Ecto neural progenitor cell (in vitro differentiated cells): ENCODE measurements at places on chromosomes 6 and 20.

DNA sequence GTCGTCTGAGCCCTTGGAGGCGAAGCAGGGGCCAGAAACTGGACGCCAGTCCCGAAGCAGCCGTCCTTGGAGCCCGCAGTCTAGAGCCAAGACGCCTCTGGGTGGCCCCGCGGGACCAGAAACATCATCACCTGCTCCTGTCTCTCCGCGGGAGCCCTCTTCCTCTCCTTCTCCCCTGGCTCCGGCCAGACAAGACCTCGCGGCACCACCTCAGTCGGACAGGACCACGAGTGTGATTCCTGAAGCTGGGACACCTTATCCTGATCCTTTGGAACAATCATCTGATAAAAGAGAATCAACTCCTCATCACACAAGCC, 416 bp downstream of the RSPH4A start:
- peak; percentile 62 for DNase-seq

DNA sequence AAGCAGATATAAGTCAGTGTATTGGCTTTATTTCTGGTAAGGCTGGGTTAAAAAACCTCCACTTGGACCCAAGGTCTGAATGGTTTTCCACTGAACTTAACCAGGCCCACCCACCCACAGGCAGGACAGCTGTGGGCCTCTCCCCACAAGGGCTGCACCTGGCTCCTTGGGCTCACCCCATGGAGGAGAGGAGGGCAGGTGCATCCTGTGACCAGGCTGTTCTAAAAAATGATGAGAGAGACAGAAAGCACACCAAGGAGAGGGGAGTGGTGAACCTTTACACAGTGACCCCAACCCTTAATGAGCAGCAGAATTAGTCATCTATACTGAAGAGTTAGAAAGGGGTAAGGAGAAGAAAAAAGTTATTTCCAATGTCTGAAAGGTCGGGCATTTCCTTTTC, 34.5 kb upstream of the DUSP22 start:
- DNase-seq: no peak

DNA sequence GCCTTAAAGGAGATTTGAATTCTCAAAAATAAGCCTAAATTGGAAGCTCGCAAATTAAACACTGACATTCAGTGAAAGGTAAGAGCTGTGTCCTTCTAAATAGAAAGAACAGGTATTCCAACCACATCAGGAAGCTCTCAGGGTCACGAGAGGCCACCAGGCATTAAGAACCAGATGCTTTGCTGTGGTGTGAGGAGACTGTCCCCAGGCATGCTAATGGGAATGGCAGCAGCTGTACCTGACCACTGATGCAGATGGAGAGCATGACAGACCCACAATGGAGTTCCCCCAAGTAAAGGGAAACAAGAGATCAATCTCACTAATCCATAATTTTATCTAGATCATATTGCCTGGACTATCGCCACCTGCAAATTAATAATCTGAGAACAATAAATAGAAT, 658.9 kb upstream of the NOX3 start:
- no peak for DNase-seq

GRCh38 chr6:14270142-14270893, 152.7 kb downstream of the CD83 start:
- peak; percentile 28 for DNase-seq

GRCh38 chr20:7703996-7704395, 236.3 kb downstream of the HAO1 start:
- no peak for DNase-seq

DNA sequence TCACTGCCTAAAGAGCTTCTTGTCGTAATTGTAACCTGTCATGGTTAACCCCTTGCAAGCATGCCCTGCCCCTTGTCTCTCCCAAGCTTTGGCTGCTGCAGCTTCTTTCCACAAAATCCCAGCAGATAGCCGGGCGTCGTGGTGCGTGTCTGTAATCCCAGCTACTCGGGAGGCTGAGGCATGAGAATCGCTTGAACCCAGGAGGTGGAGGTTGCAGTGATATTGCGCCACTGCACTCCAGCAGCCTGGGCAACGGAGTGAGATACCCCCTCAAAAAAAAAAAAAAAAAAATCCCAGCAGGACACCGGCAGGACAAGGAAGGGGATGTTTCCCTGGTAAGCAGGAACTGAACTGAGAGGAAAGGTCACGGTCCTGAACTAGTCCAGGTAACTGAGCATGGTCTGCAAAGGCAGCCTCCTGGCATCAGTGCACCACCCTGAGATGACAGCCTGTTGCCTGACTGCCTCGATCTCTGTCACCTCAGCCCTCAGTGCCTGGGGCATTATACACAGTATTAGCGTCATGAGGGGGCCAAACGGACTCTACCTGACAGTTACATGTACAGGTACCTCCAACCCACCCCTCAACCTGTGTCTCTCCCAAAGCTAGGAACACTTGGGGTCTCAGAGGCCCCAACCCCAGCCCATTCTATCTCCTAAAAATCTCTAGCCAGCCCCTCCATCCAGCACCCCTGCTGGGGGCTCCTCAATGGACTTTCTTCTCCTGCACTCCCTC, 1.8 kb downstream of the LZTS3 start:
- no peak for DNase-seq

DNA sequence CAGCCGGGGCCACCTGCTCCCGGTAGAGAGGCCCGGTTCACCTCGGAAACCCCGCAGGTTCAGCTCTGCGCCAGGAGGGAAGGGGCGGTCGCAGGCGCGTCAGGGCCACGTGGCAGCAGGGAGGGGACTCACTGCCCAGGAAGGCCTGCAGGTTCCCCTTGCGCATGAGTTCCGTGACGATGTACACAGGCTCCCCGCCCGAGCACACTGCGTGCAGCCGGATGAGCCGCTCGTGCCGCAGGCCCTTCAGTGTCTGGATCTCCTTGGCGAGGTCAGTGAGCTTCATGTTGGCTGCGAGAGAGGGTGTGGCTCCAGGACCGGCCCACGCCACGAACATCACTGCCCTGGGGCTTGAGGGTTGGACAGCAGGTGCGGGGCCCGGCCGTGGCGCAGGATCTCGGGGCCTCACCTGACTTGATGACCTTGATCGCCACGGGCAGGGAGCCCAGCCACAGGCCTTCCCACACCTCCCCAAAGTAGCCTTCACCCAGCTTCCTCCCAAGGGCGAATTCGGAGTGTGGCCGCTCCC, 4.9 kb upstream of the PTK6 start:
- no peak for DNase-seq

- DNase-seq: no peak
These were observed 50.0 kb upstream of the SCGN start for GRCh38 chr6:25601800-25602673.

DNA sequence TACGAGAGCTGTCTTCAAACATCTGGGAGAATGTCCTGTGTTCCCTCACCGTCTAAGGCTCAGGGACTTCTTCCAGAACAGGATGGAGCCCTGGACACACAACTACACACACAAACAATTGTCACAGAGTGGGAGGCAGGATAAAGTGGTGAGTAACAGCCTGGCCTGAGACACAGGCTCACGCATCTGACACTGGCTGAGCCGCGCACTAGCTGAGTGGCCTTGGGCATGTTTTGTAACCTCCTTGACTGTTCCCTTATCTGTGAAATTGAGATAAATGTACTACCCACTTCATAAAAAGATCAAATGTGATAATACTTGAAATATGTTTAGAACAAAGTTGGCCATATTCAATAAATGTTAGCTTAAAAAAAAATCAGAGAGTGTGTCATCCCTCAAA, 132.4 kb upstream of the ARMC2 start:
- DNase-seq: no peak

- no peak for DNase-seq
These were observed 261.2 kb downstream of the PTPRK start for GRCh38 chr6:128259029-128259724.

- DNase-seq: no peak
These were observed 18.3 kb downstream of the BCAS4 start for GRCh38 chr20:50813101-50813643.

DNA sequence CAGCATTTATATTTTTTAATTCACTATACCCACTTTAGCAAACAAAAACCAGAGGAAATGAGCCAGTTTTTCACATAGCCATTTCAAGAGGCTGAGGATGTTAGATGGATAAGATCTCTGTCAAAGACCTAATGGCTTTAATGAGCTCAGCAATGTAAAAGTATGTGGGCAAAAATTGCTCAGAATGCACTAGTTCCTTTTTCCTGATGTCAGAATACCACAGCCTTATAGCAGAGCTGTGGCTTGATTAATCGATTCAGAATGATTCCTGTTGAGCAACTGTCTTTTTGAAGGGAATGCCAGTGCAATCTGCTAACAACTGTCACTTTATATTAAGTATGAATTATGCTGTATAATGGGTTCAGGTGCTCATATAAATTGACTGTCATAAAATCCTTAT, 100.6 kb upstream of the HIVEP1 start:
- no peak for DNase-seq

- no peak for DNase-seq
These were observed 51.5 kb downstream of the COL19A1 start for GRCh38 chr6:69917834-69918233.
